Stimulated activated CD8-positive, alpha-beta memory T cell treated with anti-CD3 and anti-CD28 coated beads, Interleukin-4, amount 100 ng/mL, for 1 hour (primary cell): ENCODE measurements at places on chromosomes 16 and 17.

GRCh38 chr16:518858-519257 is 8.7 kb upstream of the CAPN15 start:
- no peak for DNase-seq

DNA sequence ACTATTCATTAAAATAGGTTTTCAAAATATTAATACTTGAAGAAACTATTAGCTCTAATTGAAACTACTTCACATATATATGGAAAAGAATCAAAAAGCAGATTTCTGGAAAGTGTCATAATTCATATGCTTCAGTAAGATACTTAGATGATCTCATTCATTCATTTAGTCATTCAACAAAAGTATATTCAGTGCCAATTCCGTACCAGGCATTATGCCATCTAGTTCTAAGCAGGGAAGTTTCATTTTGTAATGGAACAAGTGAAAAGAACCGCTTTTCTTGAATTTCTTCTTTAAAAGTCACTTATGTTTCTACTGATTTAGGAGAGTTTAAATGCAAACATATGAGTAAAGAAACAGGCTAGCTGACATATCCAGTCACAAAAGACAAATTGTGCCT is 118.3 kb upstream of the FAM20A start:
- no peak for DNase-seq

- DNase-seq = no peak
These were observed 93.9 kb upstream of the CDH8 start for GRCh38 chr16:62130101-62130500.

- DNase-seq = no peak
These were observed 56.5 kb downstream of the SPAG9 start for GRCh38 chr17:51064061-51064735.

DNA sequence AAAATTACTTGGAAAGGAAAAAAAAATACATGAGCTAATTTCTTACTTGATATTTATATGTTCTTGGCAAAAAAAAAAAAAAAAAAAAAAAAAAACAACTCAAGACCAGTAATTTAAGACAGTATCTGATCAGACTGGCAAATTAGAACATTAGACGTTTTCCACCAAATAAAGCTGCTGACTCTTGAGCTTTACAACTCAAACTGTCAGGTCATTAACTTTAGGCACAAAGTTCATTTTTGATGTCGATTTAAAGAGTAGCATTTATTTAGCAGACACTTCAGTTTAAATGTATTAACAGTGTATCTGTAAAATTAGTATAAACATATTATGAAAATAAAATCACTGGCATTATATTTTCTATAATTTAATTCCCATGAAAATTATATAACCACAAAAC is 66.7 kb downstream of the NCOR1 start:
- DNase-seq = no peak

DNA sequence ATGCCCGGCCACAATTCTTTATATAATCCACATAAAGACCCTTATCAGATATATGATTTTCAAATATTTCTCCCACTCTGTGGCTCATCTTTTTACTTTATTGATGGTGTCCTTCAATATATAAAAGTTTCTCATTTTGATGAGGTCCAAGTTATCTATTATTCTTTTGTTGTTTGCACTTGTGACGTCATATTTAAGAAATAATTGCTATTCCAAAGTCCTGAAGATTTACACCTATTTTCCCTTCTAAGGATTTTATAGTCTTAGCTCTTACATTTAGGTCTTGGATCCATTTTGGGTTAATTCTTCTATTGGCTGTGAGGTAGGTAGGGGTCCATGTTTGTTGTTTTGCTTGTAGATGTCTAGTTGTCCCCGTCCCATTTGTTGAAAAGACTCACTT is 3.0 kb upstream of the MLYCD start:
- DNase-seq = no peak

DNA sequence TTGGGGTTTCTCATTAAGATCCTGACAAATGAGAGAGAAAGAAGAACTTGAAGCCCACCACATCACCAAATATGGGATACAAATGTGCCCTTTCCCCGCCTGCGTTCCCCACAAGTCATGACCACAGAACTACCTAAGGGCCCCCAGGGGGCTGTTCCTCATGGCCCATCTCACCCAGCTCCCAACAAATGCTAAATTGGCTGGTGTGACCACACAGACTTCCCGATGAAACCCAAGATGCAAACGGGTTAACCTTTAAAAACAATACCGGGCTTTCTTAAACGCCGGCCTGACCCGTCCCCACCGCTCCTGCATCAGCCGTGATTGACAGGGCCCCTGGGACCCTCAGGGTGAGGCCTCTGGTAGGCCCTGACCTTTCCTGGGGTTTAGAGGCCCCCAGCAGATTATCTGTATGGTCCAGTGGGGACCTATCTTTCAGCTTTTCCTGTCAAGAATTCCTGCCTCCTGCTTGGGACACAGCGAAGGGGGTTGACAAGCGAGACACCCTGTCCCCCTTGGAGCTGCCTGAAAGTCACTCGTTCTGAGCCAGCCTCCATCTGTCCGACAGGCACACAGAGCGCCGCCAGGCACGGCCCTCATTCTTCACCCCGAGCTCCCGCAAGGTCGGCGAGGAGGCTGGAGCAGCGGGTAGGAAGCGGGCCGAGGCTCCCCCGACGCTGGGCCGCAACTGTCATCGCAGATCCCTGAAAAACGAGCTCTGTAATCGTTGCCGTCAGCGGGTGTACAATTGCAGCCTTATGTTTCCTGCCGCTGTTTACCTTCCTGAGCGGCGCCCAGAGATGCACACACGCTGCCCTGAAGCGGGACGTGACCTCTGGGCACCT is 300.1 kb downstream of the FOXL1 start:
- no peak for DNase-seq

DNA sequence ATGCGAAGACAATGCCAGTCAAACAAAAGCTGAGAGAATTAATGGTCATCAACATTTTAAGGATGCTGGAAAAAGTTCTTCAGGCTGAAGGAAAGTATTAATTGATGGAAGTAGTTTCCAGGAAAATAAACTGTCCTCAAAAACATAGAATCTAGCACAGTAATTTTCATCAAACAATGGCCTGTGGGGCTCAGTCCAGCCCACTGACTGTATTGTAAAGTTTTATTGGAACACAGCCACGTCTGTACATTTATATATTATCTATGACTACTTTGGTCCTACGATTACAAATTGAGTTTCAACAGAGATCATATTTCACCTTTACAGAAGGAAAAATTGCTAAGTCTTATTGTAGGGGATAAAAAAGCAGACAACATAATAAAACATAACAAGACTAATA is 484.5 kb downstream of the KCNJ2 start:
- DNase-seq = no peak

- no peak for DNase-seq
These were observed 6.7 kb downstream of the ITGA3 start for GRCh38 chr17:50062293-50063243.

DNA sequence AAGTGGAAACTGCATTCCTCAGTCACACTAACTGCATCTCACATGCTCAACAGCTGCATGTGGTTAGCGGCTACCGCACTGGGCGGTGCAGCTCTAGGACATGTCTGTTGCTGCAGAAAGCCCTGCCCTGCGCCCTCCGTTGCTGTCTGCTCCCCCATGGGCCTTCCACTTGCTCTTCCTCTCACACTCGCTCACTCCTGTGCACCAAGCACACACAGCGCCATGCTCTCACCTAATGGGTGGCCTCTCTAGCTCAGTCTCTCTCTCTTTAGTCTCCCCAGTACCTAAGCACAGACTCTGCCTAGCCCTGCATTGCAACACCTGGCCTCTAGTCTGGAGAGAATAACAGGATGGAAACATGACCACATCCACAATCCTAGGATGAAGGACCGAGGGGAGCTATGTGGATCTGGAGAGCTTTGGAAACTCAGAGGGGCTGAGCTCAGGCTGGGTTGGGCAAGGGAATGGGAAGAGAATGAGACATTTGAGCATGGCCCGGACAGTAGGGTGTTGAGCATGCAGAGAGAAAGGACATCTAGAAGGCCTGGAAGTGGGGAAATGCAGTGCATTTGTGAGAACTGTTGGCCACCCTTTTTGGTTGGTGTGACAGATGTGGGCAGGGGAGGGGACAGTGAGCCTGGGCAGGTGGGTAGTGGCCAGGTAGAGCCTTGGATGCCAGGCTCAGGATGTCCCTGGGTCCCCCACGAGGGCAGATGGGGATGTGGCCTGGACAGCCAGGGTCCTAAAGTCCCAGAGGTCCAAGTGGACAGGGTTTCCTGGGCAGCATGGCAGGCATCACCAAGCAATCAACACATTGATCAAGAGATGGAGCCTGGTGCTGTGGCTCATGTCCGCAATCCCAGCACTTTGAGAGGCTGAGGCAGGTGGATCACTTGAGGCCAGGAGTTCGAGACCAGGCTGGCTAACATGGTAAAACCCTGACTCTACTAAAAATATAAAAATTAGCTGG is 16.1 kb downstream of the SGCA start:
- DNase-seq = no peak

DNA sequence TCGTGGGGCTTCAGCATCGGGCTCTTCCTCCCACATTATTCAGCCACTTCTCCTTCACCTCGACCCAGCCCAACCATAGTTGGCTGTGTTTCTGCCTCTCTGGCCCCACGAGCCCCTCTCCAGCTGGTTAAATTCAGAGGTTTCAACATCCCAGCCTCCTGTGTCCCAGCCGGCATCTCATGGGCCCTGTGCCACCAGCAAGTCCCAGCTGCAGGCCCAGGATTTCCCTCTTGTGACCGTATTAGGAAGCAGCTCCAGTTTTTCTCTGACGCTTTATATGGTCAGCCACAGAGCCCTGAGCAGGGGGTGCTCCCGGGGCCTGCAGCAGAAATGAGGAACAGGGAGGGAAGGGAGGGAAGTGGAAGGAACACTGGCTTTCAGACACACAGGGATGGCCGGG is 27.4 kb downstream of the MYH11 start:
- no peak for DNase-seq

GRCh38 chr17:8629371-8630226 is 926 bp downstream of the MYH10 start:
- no peak for DNase-seq

DNA sequence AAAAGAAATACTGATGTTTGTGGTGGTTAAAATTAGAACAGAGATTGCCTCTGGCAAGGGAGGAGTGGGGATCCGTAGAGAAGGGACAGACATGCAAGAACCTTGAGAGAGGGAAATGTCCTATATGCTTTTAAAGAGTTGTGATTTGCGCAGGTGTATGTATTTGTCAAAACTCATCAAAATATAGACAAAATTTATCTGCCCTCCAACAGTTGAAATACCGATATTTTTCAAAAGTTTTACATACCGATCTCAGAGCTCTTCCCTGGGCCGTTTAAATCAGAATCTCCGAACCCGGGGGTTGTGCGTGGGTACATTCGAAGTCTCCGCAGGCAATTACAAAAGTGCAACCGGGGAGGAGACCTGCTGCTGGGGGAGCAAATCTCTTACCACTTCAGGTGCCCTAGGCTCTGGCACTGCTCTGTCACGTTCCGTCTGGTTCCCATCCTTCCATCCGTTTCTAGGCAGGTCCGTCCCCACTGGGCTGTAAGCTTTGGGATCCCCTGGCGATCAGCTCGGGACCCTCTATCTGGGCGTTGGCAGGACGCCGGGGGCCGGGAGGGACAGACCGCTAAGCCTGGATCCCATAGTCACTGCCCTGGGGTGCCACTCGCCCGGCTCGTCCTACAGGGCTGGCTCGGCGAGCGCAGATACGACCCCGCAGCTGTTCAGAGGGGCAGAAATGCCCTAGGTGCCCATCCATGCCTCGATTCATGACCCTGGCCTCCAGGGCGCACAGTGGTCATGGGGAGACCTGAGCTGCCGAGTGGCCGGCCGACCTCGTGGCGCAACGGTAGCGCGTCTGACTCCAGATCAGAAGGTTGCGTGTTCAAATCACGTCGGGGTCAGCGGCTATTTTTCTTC is 4.2 kb downstream of the BORCS6 start:
- peak; percentile 89 for DNase-seq

GRCh38 chr17:66493283-66494019 is 191.0 kb downstream of the PRKCA start:
- no peak for DNase-seq

- DNase-seq = no peak
These were observed 10.1 kb upstream of the ACSM3 start for GRCh38 chr16:20753727-20754126.

DNA sequence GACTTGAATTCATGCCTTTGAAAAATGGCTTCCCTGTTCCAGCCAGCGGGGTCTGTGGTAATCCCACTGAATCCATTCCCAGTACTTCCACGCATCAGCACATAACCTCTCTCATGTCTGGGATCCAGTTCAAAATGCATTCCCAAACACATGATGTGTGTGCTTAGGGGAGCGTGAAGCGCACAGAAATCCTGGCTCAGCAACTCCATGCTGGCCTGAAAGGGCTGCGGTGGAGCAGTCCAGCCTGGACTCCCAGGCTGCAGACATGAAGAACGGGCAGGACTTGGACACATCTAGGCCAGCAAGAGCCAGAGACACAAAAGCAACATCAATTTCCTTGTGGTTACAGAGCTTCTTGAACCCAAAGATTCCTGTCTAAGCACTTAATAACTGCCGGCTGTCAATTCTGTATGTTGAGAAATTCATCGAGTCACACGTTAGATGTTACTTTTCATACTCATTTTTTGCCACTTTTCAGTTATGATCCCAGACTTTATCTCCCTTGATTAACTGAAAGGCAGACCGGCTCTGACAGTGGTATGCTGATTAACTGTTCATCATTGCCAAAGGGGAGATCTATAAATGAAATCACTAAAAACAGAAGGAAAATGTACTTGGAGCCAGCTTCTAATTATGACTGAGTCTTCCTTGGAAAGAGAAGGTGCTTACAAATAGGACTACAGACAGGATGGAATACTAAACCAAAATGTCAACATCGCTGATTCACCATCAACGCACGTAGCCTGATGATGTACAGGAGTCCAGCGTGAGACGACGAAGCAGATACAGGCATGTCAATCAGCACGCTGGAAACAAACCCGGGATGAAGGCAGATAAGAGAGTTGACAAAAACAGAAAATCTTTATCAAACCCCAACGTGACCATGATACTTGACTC is 23.0 kb downstream of the NSMCE1 start:
- no peak for DNase-seq

DNA sequence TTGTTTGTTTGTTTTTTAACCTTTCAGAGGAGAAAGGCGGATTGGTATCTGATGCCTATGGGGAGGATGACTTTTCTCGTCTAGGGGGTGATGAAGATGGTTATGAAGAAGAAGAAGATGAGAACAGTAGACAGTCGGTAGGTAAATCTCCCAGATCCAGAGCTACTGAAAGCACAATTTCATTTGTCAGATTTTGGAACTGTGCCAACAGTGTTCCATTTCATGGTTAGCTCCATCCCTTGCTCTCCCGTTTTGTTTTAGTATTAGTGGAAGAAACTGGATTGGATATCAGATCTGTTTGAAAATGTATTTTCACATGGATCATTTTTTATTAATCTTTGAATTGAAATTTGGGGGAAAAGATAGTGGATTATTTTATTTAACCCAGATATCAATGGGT is 1.4 kb downstream of the SAP30BP start:
- no peak for DNase-seq

DNA sequence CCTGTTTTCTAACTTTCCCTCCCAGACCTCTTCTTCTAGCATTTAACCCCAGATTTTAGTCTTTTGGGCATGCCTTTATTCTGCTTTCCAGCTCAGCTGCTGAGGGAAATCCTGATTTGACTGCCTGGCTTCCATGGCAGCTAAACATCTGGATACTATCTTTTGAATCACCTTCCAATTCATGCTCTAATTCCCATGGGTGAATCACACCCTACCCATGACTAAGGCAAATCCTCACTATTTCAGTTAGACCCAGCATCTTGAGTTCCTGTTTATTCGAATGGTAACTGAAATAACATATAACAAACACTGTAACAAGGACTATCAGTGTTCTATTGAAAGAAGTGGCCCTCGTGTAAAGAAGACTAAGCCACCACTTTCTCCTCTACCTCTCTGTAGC is 29.8 kb downstream of the CA10 start:
- no peak for DNase-seq
